Activated naive CD4-positive, alpha-beta T cell treated with anti-CD3 and anti-CD28 coated beads for 36 hours (primary cell): ENCODE measurements at places on chromosomes 4 and X.

DNA sequence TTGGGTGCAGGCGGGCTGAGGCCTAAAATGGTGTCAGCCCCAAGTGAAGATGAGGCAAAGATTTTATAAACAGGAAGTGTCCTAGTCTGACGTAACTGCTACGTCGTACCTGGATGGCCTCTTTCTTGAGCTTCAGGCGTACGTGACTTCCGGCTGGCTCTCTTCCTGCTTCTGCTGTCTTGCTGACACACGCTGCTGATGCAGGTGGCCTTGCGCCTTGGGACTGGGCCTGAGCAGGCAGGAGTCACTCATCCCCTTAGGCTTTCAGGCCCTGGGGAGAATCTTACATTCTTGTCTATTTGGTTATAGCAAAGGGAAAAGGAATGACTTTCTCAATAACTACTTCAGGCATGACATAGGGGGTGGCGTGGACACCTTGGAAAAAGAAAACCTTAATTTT, 20.1 kb upstream of the ABRAXAS1 start:
- no peak overlapping the region for H3K4me3 ChIP-seq
- H3K27ac ChIP-seq: no peak overlapping the region
- peaks cover 14% of the 10 kb centered on the region for H3K4me1 ChIP-seq
- DNase-seq: no peak

DNA sequence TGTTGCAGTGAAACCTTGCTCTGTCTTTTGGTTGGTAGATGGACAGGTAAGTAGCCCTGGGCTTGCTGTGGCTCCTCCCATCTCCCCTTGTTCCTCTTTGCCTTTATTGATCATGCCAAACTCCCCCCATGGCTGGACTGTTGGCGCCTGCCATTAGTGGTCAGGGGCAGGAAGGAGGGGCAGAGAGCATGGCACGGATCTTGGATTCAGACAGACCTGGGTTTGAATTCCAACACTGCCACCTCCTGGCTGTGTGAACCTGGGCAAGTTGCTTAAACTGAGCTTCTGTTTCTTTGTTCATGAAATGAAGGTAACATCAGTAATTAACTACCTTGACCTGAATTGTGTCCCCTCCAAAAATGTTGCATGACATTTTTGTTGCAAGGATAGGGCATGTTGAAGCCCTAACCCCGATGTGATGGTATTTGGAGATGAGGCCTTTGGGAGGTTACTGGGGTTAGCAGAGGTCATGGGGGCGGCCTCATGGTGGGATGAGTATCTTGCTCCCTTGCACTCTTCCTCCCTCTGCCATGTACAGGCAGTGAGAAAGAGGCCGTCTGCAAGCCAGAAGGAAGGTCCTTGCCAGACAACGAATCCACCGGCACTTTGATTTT, 6.0 kb downstream of the SLC2A9 start:
- H3K27ac ChIP-seq: no peak overlapping the region
- H3K36me3 ChIP-seq: no peaks in the 10 kb centered on the region
- H3K4me3 ChIP-seq: no peak overlapping the region

GRCh38 chrX:78708262-78708661, 39.3 kb upstream of the LPAR4 start:
- H3K27ac ChIP-seq: no peak overlapping the region
- no peaks in the 10 kb centered on the region for H3K4me1 ChIP-seq
- DNase-seq: peak; percentile 10
- H3K27me3 ChIP-seq: no peaks in the 10 kb centered on the region

GRCh38 chrX:103831342-103831802, 685 bp downstream of the RAB9B start:
- no peak overlapping the region for H3K27ac ChIP-seq
- DNase-seq: no peak

DNA sequence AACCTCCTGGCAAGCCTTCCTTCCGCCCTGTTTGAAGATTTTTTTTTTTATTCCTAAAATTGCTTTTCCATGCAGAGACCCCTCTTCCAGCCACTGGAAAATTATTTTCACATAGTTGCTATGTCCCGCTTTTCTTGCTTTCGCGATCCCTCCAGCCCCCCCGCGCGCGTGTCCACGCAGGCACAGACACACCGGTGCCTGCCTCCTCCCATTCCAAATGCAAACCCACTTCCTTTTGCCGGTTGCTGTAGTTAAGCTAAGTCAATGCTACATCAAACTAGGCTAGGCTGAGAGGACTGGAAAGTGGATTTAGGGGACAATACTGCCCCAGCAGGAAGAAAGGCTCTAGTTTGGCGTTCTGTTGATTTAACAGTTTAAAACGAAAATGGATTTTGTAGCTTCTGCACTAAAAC, 111.0 kb downstream of the DHX15 start:
- DNase-seq: peak; percentile 6
- peak overlapping the region; percentile 78 for H3K4me3 ChIP-seq
- no peaks in the 10 kb centered on the region for H3K36me3 ChIP-seq
- peaks cover 28% of the 10 kb centered on the region for H3K4me1 ChIP-seq
- H3K27me3 ChIP-seq: peaks cover 64% of the 10 kb centered on the region

DNA sequence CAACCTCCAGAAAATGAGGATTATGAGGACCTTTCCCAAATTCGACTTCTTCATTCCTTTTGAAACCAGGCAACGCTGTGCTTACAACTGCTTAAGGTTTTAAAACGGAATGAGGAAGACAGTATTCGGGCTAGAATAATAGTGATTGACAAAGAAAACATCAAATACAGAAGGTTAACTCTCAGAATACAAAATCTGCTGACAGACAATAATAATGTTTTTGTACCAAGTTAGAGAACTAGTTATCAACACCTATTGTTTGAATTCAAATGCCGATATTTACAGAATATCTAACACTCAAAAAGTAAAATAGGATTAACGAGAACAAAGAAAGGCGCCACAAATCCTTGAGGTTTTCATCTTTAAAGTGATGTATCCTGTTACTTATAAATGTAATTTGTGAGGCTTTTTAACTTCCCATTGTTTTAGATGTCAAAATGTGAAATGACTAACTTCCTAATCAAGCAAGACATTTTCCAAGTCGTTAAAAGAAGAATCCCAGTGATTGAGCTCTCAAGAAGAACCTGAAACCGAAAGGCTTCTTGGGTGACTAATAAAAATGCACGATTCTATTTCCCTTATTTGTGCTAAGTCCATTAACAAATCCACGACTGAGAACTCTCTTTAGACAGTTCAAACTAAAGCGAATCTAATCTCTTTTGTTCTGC, 118.3 kb downstream of the SORBS2 start:
- no peaks in the 10 kb centered on the region for H3K36me3 ChIP-seq
- no peak for DNase-seq
- peaks cover 12% of the 10 kb centered on the region for H3K27me3 ChIP-seq
- no peak overlapping the region for H3K4me3 ChIP-seq
- H3K4me1 ChIP-seq: no peaks in the 10 kb centered on the region
- no peak overlapping the region for H3K27ac ChIP-seq

DNA sequence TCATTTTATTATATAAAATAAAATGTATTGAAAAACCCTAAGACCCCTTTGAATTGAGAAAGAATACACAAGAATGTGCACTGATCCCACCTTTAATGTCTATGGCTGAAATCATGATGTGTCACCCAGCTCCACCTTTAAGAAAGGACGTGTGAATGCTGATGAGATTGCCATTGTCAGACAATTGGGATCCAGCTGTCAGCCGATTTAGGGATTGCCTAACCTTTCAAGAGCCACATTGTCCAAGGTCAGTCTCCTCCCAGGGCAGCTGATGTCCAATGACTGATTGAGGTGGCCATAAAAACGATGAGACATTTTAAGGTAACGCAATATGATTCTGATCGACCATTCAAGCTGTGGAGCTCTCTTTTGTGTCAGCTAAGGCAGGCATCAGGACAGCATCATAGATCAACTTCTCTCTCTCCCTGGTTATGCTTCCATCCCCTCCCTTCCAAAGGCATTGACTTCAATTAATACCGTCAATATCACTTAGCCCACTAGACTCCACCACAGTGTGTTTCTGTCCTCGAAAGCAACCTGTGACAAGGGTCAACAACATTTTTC, 1676.4 kb downstream of the PCDH7 start:
- H3K27me3 ChIP-seq: no peaks in the 10 kb centered on the region
- DNase-seq: no peak
- H3K4me1 ChIP-seq: no peaks in the 10 kb centered on the region
- no peak overlapping the region for H3K27ac ChIP-seq
- H3K4me3 ChIP-seq: no peak overlapping the region
